ENCODE measurements at places on chromosomes 11 and 22.

DNA sequence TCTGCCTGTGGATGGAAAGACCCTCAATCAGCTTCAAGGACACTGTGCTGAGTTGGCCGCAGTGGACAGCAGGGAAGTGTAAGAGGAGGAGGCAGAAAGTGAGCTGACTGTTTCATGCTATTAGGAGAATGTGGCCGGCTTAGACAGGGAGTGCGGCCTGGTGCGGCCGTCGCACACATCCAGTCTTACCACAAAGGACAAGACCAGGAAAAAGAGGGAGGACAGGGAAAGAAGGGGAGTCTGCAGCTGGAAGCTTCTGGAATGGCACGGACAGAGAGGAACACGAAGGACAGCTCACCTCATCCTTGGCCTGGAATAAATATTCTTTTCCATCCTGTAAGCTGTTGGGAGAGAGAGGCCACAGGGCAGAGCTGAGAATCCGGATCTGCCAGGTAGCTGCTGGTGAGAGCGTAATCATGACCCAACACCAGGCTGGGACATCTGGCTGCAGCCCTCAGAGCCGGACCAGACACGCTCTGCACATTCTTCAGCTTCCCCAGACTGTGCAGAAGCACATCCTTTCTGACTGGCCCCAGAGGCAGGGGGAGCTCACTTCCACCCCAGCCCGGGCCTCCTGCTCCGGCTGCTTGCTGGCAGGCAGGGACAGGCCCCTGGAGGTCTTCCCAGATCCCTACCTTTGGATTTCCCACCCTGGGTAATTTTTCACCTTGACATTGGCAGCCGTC, 8.6 kb upstream of the RBM4B start:
- DNase-seq, result no peak

GRCh38 chr11:91997226-91997625, 227.4 kb upstream of the FAT3 start:
- DNase-seq, result no peak

GRCh38 chr22:46081831-46082210, 68.5 kb upstream of the PPARA start:
- DNase-seq, result no peak

- peak; percentile 75 for DNase-seq
Measured at GRCh38 chr11:113305440-113306336, 8.7 kb upstream of the TTC12 start.
